Activated CD4-positive, alpha-beta memory T cell treated with anti-CD3 and anti-CD28 coated beads, Interleukin-2, amount 10 ng/mL, durations not matched to agents 7 days and 5 days (primary cell): ENCODE measurements at places on chromosomes 12 and 14.
A peak's percentile ranks its signal among the peaks of the same experiment; 100 is the strongest.

DNA sequence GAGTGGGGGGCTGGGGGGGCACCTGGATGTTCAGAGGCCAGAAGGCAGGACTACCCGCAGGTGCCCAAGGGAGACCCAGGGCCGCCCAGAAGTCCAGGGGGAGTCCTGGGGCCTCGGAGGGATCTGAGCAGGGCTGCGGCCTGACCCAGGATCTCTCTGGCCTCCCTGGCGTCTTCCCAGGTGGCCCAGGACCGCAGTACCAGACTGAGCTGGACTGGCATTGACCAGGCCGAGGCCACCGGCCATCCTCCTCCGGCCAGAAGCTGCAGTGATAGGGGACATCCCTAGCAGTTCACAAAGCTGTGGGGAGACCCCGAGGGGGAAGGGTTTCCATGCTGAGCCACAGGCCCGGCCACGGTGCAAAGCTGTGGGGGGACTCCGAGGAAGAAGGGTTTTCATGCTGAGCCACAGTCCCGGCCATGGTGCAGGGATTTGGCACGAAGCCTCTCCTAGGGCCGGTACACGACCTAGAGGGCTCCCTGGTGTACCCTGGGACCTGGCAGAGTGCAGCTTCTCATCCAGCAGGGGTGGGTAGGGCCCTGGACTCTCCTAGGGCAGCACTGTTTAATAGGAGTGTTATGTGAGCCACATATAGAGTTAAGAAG lies 24.4 kb downstream of the FBRSL1 start:
- no peak for DNase-seq

- no peak for DNase-seq
These were observed 33.7 kb downstream of the RASSF8 start for GRCh38 chr12:25992026-25992782.

DNA sequence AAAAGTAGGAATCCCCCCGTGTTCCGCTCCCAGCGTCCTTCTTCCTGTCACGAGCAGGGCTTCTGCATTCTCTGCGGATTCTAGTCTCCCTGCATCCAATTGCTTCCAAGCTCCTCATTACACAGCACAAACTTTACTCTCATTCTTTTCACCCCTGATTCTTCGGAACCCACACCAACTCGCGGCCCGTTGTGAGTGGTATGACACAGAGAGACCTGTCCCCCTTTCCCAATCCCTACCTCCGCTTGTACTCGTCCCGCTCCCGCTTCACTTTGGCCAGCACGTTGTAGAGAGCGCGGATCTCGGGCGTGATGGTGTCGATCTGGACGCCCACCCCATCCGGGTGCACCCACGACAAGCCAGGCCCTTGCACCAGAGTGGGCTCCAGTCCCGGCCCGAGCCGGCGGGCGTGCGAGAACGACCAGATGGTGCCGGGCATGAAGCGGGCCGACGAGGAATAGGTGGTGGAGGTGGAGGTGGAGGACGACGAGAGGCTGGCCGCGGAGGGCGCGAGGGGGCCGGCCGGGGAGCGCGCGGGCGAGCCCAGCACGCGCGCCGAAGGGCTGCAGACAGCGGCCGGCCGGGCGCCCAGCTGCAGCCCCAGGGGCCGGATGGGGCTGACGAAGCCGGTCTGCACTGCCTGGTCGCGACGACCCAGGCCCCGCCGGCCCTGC lies 687 bp downstream of the IFFO1 start:
- no peak for DNase-seq

DNA sequence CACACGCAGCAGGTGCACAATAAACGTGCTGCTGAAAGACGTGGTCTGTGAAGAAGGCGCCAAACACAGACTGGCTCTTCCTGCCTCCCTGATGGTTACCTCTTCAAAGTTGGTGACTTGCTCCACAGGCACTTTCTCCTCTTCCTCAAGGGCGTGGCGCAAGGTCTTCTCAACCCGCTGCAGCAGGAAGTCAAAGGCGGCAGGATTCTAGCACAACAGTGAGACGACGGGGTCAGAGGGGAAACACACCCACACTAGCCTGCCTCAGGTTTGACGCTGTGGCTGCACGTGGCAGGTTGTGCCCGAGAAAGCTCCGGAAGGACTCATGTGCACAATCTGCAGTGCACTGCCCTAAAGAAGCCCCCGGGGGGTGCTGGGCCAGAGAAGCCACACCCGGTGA lies 15.0 kb downstream of the POLE start:
- DNase-seq: peak; percentile 57

GRCh38 chr14:82796086-82796485 lies 1262.4 kb upstream of the SEL1L start:
- no peak for DNase-seq

- no peak for DNase-seq
These were observed 274.1 kb downstream of the ALG10 start for GRCh38 chr12:34296143-34297041.
